ENCODE measurements at places on chromosomes 3 and 15.

GRCh38 chr3:60758171-60758570 lies 493.1 kb downstream of the FHIT start:
- no peak for DNase-seq

DNA sequence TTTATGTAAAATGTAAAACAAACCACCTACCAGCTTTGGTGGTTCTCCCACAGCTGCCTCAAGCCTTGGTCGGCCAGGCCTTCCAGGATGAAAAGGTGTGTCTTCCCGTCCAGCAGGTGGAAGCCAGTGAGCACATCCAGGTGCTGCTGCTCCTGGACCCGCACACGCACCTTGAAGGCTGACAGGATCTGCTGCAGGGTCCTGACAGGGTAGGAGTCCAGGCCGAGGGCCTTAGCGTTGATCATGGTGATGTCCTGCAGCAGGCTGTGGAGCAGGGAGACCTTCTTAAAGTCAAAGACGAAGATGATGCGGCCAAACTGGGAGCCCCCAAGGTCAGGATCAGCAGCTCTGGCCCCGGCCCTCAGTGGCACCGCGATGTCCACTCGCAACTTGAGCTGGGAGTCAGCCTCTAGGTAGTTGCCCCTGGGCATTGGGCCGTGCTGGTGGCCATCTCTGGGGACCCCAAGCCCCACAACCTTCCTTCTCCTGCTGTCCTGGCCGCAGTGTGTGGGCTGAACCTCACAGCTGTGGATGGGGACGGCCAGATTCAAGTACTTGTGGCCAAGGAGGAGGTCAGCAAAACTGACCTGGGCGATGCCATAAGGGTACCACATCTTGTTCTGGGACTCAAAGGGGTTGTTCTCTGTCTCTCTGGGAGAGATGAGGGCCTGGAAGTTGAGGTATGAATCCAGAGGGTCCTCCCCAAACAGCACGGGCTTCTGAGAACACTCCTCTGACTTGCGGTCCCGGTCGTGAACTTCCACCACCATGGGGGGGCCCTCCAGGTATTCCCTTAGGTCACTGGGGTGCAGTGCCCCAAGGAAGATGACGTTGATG lies 48.6 kb downstream of the CFAP92 start:
- DNase-seq: no peak

DNA sequence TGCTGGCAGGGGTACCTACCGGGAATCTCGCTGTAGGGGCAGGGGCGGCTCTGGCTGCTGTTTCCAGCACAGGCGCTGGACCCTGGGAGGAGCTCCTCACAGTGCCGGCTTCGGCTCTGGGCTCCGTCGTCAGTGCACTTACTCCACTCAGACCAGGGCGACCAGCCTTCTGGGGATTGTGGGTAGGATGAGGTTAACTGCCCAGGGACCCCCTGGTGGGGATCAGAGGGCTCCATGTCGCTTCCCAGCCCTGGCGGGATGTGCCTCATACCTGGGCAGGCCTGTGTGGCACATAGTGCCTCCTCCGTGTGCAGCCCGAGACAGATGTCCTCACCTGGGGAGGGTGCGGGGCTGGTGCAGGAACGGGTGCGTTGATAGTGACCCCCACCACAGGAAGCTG lies 115.7 kb downstream of the SEMA5B start:
- no peak for DNase-seq

GRCh38 chr15:38401701-38402100 lies 52.2 kb upstream of the FAM98B start:
- DNase-seq: no peak

- peak; percentile 54 for DNase-seq
Observed at GRCh38 chr15:90099868-90100831, 2.1 kb downstream of the IDH2 start.

DNA sequence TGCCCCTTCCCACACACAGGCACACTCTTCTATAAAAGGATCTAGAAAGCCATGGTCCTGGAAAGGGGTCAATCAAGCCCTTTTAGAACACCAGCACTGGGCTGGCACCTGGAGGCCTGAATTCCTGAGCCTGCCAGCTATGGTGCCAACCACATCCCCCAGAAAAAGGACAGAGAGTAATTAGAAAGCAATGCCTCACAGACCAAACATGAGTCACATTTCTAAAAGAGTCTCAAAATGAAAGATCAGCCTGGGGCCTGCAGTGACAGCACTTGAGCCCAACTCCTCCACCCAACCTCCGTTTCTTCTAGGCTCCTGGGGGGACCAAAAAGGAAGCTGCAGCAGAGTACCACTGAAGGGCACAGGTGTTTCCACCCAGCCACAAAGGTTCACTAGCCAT lies 14.1 kb downstream of the MYLK start:
- no peak for DNase-seq

GRCh38 chr15:65824031-65824743 lies 32.1 kb upstream of the DENND4A start:
- DNase-seq: no peak

- DNase-seq: no peak
Observed at GRCh38 chr3:189288348-189289235, 116.8 kb downstream of the TPRG1 start.

GRCh38 chr15:98755138-98755537 lies 106.8 kb downstream of the IGF1R start:
- no peak for DNase-seq

GRCh38 chr3:69869643-69870042 lies 129.9 kb upstream of the SAMMSON start:
- no peak for DNase-seq

DNA sequence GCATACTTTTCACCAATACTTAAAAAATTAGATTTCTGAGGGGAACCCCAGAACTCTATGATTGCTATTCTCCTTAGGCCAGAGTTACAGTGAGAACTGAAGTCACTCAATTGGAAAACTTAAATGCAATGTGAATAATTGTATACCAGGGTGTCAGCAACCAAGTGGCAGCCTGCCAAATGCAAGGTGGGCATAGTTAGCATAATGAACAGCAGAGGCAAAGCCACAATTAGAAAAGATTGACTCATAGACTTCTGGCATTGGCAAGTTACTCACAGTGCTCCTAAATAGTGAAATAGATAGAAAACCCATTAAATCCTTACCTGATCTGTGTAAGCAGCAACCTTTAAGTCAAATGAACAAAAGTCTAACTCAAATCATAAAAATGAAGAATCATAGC lies 94.9 kb downstream of the BCHE start:
- DNase-seq: no peak

- no peak for DNase-seq
Observed at GRCh38 chr15:40100123-40100946, 8.3 kb downstream of the BMF start.

DNA sequence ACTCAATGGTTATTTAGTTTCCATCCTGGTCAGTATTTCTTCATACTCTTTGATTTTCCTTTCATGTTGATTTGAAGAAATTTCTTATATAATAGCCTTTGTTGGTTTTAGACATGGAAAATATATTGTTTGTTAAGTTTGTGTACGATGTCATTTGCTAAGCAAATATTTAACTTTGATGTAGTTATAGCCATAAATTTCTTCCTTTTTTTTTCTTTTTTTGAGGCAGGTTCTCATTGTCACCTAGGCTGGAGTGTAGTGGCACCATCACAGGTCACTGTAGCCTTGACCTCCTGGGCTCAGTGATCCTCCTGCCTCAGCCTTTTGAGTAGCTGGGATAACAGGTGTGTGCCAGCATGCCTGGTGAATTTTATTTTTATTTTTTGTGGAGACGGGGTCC lies 51.4 kb downstream of the NMD3 start:
- DNase-seq: no peak

DNA sequence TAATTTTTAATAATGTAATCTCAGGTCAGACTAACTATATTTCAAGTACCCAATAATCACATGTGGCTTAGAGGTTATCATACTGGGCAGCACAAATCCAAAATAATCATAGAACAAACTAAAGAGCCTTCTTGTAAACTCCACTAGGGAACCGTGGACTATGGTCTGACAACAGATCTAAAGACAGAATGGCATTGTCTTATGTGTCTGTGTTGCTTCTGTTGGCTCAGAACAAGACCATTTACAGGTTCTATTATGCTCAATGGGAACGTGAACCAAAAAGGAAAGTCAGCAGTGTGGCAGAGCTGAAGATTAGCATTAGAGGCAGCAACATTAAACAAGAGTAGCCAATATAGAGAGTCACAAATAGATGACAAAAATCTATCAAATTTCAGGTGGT lies 74.9 kb downstream of the ETFA start:
- no peak for DNase-seq

GRCh38 chr3:102718651-102719050 lies 283.8 kb downstream of the ZPLD1 start:
- no peak for DNase-seq

Data from hypothalamus (tissue), 51 donors.